C1 segment of cervical spinal cord (tissue), 14 donors: ENCODE measurements at places on chromosomes 5 and 9.

- no peak for DNase-seq
Measured at GRCh38 chr5:54384356-54384933, 71.1 kb upstream of the HSPB3 start.

- no peak for DNase-seq
Measured at GRCh38 chr5:159135896-159136531, 36.3 kb upstream of the EBF1 start.

DNA sequence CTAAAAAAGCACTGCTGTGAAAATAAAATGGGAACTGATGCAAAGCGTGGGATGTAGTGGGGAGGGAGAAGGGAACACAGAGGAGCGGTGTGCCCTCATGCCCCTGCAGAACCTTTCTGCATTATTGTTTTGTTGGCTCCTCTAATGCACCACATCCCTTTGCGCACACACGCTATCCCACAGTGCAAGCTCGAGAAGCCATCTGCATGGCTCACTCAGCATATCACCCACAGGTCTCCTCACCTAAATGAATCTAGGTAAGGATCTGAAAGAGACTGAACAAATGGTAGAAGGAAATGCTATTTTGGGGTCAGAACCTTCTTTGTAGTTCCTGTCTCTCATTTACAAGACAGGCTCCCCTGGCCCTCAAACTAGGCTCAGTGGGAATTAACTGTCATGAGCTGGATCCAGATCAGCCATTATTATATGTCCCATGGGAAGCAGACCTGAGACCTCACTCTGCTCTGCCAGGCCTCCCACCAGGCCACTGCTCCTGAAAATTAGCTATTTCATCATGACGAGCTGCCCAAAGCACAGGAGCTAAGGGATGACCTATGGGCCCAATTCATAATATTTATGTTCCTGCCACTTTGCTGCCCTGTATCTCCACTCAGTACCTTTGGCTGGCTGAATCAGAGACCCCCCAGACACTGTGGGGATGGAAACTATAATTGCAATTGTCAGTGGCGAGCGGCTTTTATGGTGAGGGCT, 169.4 kb downstream of the SPOCK1 start:
- no peak for DNase-seq

- no peak for DNase-seq
Measured at GRCh38 chr5:135505973-135506372, 29.8 kb downstream of the NEUROG1 start.

DNA sequence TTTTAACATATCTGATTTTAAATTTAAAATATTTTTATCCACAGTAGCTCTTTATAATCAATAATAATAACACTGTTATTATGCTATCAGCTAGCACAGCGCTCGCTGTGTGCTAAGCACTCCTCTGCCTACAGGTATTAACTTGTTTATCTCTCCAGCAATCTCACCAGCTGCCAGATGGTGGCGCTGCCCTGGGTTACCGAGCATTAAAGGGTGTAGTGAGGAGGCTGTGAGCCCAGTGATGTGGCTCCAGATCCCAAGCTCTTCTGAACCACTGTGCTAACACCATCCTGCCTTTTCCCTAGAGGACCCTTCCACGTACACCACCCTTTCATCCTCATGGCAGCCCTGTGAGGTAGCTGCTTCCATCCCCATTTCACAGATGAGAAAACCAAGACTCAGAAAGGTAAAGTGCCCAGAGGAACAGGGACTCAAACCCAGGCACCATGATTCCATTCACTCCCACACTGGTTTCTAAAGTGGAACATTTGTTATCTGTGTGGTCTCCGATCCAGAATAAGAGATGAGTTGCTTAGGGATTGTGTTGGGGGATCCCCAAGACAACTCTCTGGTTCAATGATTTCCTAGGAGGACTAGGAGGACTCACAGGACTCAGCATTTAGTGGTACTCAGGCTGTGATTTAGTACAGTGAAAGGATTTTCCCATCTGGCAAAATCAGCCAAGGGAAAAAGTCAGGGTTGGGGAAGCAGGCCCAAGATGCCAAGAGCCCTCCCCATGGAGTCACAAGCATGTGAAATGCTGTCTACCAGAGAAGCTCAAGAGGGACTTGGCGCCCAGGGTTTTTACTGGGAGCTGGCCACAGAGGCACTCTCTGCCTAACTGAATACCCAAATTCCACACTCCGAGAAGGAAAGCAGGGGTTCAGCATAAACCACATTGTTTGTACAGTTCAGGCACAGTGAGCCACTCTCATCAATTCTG, 7.0 kb downstream of the IGFBPL1 start:
- no peak for DNase-seq

- no peak for DNase-seq
Measured at GRCh38 chr5:112642885-112643284, 94.8 kb upstream of the APC start.
